ENCODE measurements at places on chromosomes 4 and X. TPM values are rescaled to one million over a fixed set of nuclear protein-coding genes. Genes with fewer than 3 reads are reported as not detected.

The OTC gene
- not detected for total RNA-seq

The ZCCHC18 gene
- total RNA-seq: 0.34 TPM

The CLCN5 gene
- total RNA-seq: 3.8 TPM

The BEX4 gene
- 1.4 TPM for total RNA-seq

DNA sequence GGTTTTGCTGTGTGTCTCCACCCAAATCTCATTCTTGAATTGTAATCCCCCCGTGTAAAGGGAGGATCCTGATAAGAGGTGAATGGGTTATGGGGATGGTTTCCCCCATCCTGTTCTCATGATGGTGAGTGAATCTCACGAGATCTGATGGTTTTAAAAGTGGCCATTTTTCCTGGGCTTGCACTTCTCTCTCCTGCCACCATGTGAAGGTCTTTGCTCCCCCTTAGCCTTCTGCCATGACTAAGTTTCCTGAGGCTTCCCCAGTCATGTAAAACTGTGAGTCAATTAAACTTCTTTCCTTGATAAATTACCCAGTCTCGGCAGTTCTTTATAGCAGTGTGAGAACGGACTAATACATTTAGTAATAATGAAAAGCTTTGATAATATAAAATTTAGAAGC, 46.9 kb downstream of the ANTXR2 start:
- H3K27ac ChIP-seq: peak overlapping the region; percentile 18
- H3K36me3 ChIP-seq: peaks cover 26% of the 10 kb centered on the region
- H3K4me1 ChIP-seq: peaks cover 32% of the 10 kb centered on the region
- peak; percentile 17 for DNase-seq

DNA sequence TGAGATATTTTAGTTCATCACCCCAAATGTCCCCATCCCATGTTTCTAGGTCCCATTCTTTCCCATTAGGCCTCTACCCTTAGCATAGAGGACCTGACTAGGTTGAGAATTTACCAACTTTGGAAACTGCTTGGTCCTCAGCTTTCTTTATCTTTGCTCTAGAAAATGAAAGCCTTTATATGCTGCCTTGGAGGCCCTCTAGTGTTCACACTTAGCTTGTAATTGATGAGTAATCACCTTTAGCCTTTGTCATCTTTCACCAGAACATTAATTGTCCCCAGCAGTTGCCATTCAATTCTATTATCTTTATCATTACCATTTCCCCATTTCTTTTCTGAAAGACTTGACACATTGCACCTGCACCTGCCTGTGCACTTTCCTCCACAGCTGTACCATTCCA, 589.2 kb upstream of the NR3C2 start:
- H3K4me3 ChIP-seq: no peak overlapping the region
- H3K27ac ChIP-seq: no peak overlapping the region
- no peaks in the 10 kb centered on the region for H3K4me1 ChIP-seq
- no peak for DNase-seq
- no peaks in the 10 kb centered on the region for H3K36me3 ChIP-seq
- H3K27me3 ChIP-seq: peaks cover 3% of the 10 kb centered on the region

DNA sequence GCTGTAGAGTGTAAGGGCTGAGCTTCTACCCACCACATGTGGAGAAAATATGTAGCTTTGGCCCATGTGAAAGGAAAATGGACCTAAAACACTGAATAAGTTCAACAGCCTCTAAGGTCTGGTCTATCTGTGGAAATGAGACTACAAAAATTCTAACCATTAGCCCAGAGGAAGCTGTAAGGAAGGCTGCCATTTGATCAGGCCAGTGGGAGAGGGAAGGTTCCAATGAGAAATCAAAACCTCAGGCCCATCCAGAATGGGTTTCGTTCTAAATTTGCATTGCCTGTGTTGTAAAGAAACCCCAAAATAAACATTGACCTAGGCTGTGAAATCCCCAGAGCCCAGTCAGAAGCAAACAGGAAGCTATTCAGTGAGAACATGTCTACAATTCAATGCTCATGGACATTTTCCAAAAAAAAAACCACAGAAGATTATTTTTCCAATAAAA, 320.4 kb upstream of the SLC7A11 start:
- no peak for DNase-seq
- no peak overlapping the region for H3K4me3 ChIP-seq
- H3K4me1 ChIP-seq: peaks cover 16% of the 10 kb centered on the region
- no peaks in the 10 kb centered on the region for H3K27me3 ChIP-seq
- no peaks in the 10 kb centered on the region for H3K36me3 ChIP-seq

- H3K4me3 ChIP-seq: no peak overlapping the region
- H3K27ac ChIP-seq: no peak overlapping the region
- no peaks in the 10 kb centered on the region for H3K4me1 ChIP-seq
- peaks cover 8% of the 10 kb centered on the region for H3K27me3 ChIP-seq
Observed at GRCh38 chr4:9762823-9763475, 18.5 kb upstream of the DRD5 start.

- no peaks in the 10 kb centered on the region for H3K36me3 ChIP-seq
- peaks cover 41% of the 10 kb centered on the region for H3K27me3 ChIP-seq
- no peaks in the 10 kb centered on the region for H3K4me1 ChIP-seq
- DNase-seq: no peak
Observed at GRCh38 chr4:10245751-10246150, 129.2 kb upstream of the WDR1 start.

- no peak for DNase-seq
- H3K27ac ChIP-seq: no peak overlapping the region
- no peaks in the 10 kb centered on the region for H3K27me3 ChIP-seq
- no peaks in the 10 kb centered on the region for H3K36me3 ChIP-seq
- no peaks in the 10 kb centered on the region for H3K4me1 ChIP-seq
Observed at GRCh38 chr4:21191317-21191716, 491.1 kb downstream of the PACRGL start.

GRCh38 chr4:103928370-103928769, 208.6 kb upstream of the TACR3 start:
- no peaks in the 10 kb centered on the region for H3K27me3 ChIP-seq
- H3K4me3 ChIP-seq: no peak overlapping the region
- H3K4me1 ChIP-seq: no peaks in the 10 kb centered on the region
- no peak for DNase-seq

GRCh38 chrX:55074851-55075467, at the start of gene PAGE2B:
PAGE2B (plus strand) TSS chrX:55075030; CDS start chrX:55076042, 1,012 bp downstream.
- no peaks in the 10 kb centered on the region for H3K4me1 ChIP-seq
- H3K36me3 ChIP-seq: no peaks in the 10 kb centered on the region
- no peak for DNase-seq
- H3K27me3 ChIP-seq: peaks cover 1% of the 10 kb centered on the region

DNA sequence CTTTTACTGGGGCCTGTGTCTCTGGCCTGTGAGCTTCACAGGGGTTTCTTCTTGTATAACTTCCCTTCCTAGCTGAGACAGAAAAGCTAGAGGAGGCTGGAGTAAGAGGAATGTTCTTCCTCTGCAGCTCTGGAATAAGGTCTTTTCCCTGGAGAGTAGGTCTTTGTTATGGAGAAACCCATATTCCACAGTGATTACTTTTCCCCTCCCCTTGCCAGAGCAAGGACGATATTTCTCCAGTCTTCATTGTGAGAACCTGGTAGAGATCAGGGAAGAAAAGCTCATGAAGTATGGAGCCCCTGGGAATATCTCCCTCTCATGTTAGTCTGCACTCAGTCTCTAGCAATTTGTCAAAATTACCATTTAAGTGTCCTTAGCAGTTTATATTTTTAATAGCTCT, 18.7 kb upstream of the GLRB start:
- no peak for DNase-seq
- H3K36me3 ChIP-seq: no peaks in the 10 kb centered on the region
- H3K27ac ChIP-seq: no peak overlapping the region
- peaks cover 36% of the 10 kb centered on the region for H3K4me1 ChIP-seq

DNA sequence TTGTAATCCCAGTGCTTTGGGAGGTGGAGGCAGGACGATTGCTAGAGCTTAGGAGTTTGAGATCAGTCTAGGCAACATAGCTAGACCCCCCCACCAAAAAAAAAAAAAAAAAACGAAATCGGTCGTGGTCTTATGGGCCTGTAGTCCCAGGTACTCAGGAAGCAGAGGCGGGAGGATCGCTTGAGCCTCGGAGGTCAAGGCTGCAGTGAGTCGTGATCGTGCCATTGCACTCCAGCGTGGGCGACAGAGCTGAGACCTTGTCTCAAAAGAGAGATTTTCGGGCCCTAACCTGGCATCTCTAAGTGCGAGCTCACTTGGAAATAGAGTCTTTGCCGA, 7.0 kb upstream of the LETM1 start:
- H3K27ac ChIP-seq: no peak overlapping the region
- DNase-seq: no peak
- H3K4me3 ChIP-seq: no peak overlapping the region

All from HFFc6 (cell line).